HFF-Myc (cell line): ENCODE measurements at places on chromosomes 1 and 21.

GRCh38 chr1:74579425-74579824, 67.0 kb upstream of the LRRC53 start:
- DNase-seq, result no peak

DNA sequence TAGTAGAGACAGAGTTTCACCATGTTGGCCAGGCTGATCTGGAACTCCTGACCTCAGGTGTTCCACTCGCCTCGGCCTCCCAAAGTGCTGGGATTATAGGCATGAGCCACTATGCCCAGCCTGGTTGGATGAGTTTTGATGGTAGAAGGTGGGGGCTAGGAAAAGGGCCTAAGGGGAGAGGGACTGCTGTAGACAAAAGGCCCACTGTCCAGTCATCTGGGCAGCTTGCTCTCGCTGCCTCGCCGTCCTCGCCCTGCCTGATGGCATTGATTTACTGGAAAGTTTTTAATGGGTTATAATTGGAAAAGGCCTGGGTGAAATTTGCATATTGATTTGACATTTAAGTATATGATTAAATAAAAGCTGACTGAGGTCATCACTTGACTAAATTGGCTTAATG, 175.1 kb upstream of the CSF3R start:
- no peak for DNase-seq

DNA sequence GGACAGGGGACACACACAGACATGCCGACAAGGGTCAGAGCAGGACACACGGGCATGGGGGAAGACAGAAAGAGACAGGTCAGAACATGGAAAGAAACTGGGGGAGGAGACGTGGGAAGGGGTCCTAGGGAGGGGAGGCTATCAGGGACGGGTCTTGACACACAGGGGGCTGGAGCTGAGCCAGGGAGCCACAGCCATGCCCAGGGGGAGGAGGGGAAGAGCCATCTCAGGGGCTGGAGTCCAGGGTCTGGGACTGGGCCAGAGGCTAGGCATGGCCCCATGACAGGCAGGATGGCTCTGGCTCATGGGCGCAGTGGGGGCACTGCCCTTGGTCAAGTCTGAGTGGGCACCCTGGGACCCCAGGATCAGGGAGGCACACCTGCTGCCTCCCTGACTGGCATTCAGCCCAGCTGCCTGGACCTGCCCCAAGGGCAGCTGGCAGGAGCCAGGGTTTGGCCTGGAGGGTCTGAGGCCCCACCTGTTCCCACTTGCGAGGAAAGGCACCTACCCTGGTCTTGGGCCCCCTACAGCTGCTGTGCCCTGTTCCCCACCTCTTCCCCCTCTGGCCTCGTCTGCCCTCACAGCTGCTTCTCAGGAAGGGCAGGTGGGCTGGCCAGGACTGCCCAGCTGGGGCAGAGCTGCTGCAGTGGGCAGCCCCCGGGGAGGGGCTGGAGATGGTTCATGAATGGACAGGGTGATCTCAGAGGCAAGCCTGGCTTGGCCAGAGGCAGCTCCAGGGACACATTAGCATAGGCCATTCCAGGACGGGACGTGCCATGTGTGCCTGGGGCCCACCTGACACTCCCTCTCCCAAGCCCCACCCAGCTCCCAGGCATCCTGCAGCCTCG, 42.9 kb downstream of the HSPG2 start:
- DNase-seq, result no peak

- no peak for DNase-seq
Measured at GRCh38 chr1:111484391-111485026, 10.7 kb downstream of the C1orf162 start.

- no peak for DNase-seq
Measured at GRCh38 chr1:109994654-109995053, 10.1 kb downstream of the AHCYL1 start.

- DNase-seq, result no peak
Measured at GRCh38 chr1:209704584-209704983, at the start of gene HSD11B1. HSD11B1 (plus strand) TSS chr1:209704846; CDS start chr1:209704943, 97 bp downstream.

DNA sequence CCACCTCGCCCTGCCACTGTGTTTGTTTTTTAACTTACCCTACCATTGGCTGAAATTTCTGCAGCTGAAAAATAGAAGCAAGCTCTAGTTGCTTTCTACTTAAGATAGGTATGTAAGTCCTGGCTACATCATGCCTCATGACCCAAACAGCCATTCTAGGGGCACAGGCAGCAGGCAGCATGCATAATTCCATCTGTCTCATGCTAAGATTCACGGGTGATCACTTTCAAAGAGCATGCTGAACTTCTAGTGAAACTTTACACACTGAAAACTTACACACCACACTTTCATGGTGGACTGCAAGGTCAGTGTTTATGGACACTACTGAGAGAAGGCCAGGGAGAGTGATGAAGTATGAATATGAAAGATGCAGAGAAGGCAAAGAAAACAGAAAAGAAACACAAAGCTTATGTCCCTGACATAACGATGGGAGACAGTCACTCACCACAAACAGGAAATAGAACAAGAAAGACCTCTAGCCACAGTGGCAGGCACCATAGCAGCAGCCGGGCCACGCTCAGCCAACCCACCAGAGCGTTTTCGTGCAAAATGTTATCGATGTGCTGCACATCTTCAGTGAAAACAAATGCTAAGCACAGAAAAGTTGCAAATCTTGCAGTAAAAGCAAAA, 102.3 kb upstream of the TIAM1 start:
- no peak for DNase-seq

GRCh38 chr1:119721896-119722295, 10.2 kb downstream of the PHGDH start:
- DNase-seq, result no peak

DNA sequence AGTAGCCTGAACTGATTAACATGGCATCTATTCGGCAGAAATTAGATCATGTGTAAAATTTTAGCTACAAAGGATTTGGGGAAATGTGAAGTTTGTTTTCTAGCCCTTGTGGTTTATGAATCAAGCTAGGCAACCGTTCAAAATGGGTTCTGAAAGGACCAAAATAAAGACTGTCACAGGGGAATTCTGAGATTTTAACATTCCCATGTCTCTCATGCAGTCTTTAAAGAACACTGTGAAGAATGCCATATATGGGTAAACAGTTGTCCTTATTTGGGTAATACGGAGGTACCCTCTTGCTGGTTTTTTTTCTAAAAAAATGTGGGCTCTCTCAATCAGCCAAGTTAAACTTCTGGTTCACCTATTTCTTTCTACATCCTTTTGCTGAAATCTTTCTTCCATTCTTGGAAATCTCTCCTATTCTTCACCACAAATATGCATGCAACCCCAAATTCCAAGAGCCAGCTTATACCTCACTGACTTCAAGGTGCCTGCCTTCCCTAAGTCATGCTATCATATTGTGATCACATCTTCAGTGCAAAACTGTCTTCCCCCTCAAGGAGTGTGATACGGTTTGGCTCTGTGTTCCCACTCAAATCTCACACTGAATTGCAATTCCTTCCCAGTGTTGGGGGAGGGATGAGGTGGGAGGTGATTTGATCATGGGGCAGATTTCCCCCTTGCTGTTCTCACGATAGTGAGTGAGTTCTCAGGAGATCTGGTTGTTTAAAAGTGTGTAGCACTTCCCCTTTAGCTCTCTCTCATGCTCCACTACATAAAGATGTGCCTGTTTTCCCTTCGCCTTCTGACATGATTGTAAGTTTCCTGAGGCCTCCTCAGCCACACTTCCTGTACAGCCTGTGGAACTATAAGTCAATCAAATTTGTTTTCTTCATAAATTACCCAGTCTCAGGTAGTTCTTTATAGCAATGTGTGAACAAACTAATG, 308.7 kb downstream of the TTLL7 start:
- no peak for DNase-seq

GRCh38 chr1:179034720-179035119, 9.0 kb downstream of the FAM20B start:
- no peak for DNase-seq

DNA sequence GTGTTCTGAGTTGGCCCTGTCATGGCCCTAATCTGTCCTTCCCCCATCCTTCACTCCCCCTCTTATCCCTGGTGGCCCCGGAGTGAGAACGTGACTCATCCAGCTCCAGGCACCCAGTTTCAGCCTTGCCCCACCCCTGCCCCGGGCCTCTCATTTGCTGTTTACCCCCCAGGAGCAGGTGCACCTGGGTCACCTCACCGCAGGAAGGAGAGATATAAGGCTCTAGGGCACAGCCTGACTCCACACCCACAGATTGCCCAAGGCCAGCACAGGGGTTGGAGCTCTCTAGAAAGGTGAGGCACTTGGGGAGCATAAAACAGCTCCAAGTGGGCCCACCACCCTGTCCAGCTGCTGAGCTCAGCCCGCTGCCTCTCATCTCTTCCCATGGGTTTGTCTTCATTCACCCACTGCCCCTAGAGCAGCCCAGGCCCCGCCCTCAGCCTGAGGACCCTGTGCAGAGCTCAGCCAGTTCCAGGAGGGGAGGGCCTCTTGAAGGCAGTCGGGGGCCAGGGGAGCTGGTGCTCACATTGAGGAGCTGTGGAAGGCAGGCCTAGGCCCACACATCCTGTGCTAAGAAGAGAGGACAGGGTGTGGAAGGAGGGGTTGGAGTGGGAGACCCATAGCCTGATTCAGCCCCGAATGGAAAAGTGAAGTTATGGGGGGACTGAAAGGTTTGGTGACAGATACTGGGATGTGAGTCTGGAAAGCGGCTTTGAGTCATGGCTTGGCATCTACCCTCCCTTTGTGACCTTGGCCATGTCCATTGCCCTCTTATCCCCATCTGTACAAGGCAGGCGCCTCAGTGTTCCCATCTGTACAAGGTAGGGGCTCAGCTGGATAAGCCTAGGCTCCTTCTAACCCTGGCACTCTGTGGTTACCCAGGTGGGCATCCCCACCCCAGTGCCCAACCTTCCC, 16.1 kb upstream of the GPR37L1 start:
- no peak for DNase-seq

- no peak for DNase-seq
Measured at GRCh38 chr1:202144402-202145067, at the start of gene ARL8A. ARL8A (minus strand) TSS chr1:202144737; CDS start chr1:202144572, 165 bp downstream.

- no peak for DNase-seq
Measured at GRCh38 chr1:168766568-168766967, 37.6 kb upstream of the DPT start.

- no peak for DNase-seq
Measured at GRCh38 chr1:188240772-188241406, 1412.1 kb downstream of the PLA2G4A start.

DNA sequence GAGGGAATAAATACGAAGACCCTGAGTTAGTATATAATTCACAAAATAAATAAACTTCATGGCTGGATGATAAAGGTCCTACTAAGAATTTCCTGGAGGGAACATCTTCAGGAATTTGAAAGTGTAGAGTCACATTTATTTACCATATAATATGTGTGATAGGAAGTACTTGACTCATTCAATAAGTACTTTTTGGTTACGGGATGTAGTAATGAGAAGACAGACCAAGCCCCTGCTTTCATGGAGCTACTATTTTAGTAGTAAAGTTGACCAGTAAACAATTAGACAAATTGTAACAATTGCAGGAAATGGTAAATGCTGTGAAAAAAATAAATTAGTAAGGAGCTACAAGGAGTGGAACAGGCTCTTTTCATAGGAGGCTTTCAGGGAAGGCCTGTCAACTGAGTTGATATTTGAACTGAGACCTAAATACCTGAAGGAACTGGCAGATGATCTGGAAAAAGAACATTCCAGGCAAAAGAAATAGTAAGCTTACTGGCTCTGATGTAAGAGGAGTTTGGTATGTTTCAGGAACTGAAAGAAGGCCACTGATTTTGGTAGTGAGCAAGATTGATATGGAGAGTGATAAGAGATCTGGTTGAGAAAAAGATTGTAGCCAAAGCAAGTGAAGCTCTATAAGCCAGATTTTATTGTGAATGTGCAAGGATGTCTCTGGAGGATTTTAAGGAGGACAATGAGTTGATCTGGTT, 36.2 kb downstream of the CAMSAP2 start:
- DNase-seq, result no peak

DNA sequence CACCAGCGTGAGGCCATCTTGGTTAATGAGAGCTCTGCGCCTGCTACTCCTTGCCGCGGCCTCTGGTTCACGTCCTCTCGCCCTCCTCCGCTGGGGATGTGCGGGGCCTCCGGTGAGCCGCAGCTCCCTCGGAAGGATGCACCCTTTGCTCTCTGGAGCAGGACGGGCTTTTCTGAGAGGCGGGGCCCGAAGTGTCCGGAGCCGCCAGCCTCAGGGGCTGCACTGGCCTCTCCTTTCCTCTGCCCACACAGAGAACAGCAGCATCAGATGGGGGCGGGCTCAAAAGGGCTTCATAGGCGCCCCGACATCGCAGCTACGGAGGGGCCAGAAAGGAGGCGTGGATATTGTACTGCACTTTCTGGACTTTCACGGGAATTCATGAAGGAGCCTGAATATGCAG, 284.7 kb downstream of the CAMTA1 start:
- DNase-seq, result no peak

- no peak for DNase-seq
Measured at GRCh38 chr1:159826441-159827101, at the start of gene SLAMF8. SLAMF8 (plus strand) TSS chr1:159826873; CDS start chr1:159826899, 26 bp downstream.

DNA sequence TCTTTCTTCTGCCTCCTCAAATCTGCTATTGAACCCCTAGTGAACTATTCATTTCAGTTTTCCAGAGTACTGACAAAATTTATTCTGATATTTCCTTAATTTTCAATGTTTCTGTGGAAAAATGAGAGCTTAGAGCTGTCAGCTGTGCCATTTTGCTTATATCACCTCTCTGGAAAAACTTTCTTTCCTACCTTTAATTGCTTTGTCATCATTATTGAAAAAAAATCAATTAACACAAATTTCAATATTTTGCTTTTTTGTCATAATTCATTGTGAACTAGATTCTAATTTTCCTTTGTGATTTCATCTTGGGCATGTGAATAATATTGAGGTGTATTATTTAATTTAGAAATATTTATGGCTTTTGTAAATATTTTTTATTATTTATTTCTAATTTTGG, 126.5 kb downstream of the C1orf94 start:
- no peak for DNase-seq

- DNase-seq, result no peak
Measured at GRCh38 chr1:3208819-3209200, 139.8 kb downstream of the PRDM16 start.

- no peak for DNase-seq
Measured at GRCh38 chr1:228500143-228500734, 13.1 kb downstream of the RNF187 start.

- no peak for DNase-seq
Measured at GRCh38 chr1:59282951-59283350, 13.9 kb upstream of the FGGY start.

DNA sequence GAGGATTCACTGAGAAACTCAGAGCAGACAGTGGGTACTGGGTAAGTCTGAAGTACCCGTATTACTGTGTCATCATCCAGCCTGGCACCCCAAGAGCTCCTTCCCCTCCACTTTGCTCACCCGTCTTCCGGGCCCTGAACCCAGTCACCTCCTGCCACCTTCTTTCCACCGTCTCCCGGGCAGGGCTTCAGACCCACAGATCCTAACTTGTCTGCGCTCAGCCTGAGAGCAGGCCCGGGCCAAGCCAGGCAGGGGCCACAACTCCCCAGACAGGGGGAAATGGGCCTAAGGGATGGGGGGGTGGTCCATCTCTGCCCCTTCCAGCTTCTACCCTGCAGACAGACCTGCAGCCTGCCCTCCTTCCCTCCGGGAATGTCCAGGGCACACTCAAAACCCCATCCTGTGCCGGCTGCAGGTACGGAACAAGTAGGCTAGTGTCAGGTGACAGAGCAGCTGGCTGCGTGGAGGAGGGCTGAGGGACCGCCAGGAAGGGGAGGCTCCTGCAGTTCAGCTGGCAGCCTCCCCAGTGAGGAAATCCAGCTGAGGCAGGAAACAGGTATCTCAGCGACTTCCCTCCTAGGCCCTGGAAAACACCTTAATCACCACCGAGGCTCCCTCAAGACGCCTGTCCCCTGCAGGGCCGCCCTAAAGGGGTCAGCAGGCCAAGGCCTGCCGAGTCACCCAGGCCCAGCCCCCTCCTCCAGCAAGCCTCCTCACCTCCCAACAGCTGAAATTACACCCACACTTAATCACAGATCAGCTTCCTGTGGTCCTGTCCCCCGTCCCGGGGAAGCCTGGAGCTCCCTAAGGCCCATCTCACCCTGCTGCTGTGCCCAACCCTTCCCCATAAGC, 3.5 kb downstream of the HSPG2 start:
- no peak for DNase-seq
